Mucosa of gallbladder (tissue), 1 donor: ENCODE measurements at places on chromosomes 1 and 21.
A peak's percentile ranks its signal among the peaks of the same experiment; 100 is the strongest.

GRCh38 chr1:24212376-24212775, 25.3 kb upstream of the IFNLR1 start:
- no peak for DNase-seq

DNA sequence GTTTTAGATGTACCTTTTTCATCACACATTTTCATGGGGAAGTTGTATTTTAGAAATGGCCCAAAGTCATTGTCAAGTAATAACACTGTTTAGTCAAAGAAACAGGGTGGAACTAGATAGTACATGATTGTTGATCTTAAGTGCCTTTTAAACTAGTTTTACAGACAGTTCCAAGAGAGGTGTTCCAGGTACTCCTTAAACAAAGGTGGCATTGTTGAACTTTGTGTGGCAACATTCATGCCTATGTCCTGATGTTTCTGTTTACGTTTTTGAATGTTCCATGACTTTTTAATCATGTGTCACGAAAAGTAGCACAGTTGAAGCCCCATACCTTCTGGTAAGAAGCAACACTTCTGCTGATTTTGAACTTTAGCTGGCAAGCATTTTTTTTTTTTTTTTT, 9.1 kb upstream of the SH3D21 start:
- DNase-seq: no peak

DNA sequence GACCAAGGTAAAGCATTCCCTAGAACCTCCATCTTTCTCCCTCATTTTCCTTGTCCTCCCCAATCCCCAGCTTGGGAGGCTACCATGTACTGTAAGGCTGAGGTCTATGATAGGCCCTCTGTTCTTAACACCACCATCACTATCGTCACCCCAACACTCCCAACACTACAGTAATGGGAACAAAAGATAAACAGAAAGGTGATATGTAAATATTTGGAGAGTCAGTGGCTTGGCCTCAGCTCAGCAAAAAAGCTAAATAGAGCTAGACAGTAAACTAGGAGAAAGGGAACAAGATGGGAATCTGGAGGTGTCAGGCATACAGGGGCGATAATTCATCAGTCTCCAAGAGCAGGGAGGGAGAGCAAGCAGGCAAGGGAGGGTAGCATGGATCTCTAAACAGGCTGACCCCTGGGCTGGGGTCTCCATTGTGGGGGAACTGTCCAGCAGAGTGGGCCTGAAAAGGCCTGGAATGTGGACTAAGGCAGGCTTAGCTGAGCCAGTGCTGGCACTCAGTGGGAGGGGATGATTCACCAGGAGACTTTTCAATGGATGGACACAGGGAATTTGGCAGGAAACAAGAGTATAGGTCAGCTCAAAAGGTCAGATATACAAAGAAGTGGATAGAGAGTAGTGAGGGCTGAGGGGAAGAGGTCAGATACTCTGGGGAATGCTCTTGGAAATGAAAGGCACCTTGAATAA, 6.7 kb downstream of the WNT2B start:
- DNase-seq: no peak

- no peak for DNase-seq
Observed at GRCh38 chr1:147735423-147735822, 25.0 kb downstream of the GJA5 start.

DNA sequence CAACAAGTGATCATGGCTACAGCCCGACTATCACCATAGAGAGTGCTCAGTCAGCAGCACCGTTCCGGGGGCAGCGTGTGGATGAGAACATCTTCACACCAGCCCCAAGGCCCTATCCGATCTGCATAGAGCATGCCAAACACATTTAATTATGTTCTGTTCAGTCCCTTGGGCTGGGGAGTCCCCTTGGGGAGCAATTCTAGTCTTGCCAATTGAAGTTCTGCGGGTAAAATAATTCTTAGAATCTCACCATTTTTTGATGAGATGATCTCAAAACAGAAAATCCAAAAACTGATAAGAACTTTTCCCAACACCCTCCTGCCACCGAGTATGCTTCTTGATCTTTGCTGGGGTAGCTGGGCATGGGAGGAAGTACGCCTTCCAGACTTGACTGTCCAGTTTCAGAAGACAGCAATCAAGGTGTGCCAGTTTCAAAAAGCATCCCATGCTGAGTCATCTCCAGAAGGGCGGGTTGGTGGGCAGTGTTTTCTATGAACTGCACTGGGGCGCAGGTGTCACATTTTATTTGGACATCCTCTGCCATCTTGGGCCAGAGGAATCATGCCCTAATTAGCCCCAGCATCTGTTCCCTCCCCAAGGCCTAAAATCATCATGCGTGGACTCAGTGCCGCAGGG, 20.8 kb upstream of the PTPRF start:
- DNase-seq: no peak

DNA sequence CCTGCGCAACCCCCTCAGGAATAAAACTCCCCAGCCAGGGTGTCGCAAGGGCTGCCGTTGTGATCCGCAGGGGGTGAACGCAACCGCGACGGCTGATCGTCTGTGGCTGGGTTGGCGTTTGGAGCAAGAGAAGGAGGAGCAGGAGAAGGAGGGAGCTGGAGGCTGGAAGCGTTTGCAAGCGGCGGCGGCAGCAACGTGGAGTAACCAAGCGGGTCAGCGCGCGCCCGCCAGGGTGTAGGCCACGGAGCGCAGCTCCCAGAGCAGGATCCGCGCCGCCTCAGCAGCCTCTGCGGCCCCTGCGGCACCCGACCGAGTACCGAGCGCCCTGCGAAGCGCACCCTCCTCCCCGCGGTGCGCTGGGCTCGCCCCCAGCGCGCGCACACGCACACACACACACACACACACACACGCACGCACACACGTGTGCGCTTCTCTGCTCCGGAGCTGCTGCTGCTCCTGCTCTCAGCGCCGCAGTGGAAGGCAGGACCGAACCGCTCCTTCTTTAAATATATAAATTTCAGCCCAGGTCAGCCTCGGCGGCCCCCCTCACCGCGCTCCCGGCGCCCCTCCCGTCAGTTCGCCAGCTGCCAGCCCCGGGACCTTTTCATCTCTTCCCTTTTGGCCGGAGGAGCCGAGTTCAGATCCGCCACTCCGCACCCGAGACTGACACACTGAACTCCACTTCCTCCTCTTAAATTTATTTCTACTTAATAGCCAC, 696 bp downstream of the TGFB2 start:
- DNase-seq: peak; percentile 44

DNA sequence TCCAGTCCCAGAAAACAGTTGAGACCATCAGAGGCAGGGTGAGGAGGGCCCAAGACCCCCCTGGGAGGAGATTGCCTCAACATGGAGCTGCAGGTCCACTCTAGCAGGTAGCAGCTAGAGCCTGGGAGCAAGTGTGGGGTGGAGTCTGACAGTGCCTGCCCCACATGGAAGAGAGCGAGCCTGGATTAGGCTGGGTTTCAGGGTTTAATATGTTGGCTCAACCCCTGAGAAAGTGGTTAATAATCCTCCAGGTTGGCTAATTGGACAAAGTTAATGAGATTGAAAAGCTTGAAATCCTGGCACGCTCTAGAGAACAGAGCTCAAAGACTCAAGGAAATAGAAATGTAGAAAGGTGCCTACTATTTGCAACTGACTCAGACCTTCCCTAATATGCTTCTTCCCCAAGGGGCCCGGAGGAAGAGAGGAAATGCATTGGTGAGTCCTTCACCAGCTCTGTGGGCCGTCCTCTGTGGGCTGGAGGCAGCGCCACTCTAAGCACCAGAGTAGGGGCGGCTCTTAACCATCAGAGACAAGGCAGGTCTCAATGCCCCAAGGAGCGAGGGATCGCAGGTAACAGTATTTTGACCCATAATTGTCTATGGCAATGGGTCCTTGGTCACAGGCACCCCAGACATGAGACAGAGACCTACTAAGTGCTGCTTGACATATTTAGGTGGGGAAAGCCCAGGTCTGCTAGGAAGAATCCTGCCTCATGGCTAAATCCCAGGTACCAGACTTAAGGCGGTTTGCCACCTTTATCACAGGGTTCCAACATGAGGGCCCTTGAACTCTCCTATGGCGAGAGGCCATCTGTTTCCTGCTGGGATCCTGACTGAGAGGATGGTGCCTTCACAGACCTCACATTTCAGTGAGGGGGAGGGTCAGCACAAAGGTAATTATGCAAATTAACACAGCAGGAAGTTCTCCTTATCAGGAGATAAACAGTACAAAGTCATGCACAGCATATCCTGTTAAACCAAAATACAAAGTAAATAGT, 33.8 kb downstream of the RSPH1 start:
- peak; percentile 75 for DNase-seq
